Activated CD4-positive, alpha-beta T cell treated with anti-CD3 and anti-CD28 coated beads for 24 hours (primary cell): ENCODE measurements at places on chromosomes 1 and 21.

GRCh38 chr1:94765958-94766357 is 54.2 kb upstream of the SLC44A3 start:
- DNase-seq: no peak

DNA sequence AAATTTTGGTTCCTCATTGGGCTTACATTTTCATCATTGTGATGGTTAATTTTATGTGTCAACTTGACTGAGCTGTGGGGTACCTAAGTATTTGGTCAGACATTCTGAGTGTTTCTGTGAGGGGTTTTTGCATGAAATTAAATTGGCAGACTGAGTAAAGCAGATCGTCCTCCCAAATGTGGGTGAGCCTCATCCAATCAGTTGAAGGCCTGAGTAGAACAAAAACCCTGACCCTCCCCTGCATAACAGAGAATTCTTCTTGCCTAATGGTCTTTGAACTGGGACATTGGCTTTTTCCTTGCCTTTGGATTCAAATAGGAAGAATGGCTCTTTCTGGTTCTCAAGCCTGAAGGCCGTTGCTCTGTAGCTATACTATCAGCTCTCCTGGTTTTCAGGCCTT is 59.1 kb upstream of the JUN start:
- DNase-seq: no peak

GRCh38 chr1:113396585-113396984 is 6.3 kb downstream of the MAGI3 start:
- DNase-seq: no peak

DNA sequence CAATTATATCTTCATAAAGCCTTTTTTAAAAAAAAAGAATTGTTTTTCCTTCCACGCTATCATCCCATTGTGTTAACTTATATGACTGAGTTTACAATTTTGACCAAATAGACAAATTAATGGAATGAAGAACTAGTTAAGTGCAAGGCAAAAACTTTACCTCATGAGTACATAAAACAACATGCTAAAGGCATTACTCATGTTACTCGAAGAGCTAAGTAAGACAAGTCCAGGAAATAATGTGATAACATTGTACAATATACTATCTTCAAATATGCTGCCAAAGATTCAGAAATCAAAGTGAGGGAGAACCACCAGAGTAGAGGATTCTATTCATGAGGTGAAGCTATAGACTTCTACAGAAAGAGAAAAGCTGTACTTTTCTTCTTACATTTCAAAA is 24.2 kb upstream of the DYNLT5 start:
- DNase-seq: no peak

GRCh38 chr1:87226341-87226760 is 102.3 kb upstream of the LMO4 start:
- no peak for DNase-seq

DNA sequence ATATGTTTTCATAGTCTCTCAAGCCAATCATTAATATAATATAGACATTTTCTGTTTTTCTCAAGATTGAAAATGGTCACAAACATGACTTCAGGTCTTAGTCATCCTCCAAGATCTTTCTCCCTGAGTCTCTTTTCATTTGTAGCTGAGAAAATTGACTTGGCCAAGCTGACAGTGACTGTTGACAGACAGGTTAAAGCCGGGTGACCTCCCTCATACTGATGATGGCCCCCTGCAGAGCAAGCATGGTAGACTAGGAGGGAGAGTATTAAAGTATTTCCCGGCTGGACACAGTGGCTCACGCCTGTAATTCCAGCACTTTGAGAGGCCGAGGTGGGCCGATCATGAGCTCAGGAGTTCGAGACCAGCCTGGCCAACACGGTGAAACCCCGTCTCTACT is 6.8 kb upstream of the KIAA1614 start:
- no peak for DNase-seq

DNA sequence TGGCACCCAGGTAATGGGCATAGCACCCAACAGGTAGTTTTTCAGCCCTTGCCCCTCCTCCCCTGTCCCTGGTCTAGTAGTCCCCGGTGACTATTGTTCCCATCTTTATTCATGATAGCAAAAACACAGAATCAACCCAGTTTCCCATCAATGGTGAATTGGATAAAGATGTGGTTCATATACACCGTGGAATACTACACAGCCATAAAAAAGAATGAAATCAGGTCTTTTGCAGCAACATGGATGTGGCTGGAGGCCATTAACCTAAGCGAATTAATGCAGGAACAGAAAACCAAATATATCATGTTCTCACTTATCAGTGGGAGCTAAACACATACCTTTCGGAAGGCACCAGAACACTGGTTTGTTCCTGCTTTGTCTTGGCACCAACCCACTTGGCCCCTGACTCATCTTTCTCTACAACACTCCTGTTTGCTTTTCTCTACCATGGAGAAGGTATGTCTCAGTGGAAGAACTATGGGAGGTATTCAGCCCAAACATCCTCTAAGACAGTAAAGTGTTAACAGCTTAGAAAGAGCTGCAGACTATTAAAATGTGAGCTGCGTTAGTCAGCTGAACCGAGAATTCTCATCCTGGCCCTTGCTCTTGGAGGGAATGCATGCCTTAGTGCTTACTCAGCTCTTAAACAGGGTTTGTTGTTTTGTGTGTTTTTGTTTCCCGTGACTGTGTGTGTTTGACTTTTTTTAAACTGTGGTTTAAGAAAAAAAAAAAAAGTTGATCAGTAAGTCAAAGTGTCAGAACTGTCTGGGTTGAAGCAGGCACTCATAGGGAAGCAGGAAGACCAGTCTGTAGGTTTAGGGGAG is 203.0 kb downstream of the TOMM20 start:
- no peak for DNase-seq

GRCh38 chr1:184032930-184033418 is 4.6 kb downstream of the COLGALT2 start:
- no peak for DNase-seq

- no peak for DNase-seq
Observed at GRCh38 chr1:169110236-169110635, 3.7 kb downstream of the ATP1B1 start.

DNA sequence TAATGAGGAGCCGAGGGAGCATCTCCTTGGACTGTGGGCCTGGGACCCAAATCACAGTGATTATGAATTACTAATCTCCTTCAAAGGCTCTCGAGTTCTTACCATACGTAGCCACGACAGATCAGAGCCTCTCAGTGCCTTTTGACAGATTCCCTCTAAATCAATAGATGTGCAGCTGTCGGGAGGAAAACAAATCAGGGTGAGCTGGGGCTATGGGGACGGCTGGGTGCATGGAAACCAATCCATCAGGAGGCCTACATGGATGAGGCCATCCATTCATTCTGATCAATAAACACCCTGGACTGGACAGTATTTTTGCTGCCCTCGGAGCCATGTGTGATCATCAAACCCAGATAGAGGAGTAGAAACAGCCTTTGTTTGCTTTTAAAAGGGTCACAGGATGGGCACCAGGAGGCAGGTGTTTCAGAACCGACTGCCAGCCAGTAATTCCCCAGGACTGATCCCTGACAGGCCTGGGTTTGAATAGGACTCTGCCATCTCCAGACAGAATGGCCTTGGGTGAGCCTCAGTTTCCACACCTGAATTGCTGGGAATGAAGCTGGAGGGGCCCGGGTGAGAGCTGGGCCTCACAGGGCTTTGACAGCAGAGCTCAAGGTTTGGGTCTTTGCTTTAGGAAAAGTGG is 532.8 kb downstream of the MATN1 start:
- DNase-seq: no peak

DNA sequence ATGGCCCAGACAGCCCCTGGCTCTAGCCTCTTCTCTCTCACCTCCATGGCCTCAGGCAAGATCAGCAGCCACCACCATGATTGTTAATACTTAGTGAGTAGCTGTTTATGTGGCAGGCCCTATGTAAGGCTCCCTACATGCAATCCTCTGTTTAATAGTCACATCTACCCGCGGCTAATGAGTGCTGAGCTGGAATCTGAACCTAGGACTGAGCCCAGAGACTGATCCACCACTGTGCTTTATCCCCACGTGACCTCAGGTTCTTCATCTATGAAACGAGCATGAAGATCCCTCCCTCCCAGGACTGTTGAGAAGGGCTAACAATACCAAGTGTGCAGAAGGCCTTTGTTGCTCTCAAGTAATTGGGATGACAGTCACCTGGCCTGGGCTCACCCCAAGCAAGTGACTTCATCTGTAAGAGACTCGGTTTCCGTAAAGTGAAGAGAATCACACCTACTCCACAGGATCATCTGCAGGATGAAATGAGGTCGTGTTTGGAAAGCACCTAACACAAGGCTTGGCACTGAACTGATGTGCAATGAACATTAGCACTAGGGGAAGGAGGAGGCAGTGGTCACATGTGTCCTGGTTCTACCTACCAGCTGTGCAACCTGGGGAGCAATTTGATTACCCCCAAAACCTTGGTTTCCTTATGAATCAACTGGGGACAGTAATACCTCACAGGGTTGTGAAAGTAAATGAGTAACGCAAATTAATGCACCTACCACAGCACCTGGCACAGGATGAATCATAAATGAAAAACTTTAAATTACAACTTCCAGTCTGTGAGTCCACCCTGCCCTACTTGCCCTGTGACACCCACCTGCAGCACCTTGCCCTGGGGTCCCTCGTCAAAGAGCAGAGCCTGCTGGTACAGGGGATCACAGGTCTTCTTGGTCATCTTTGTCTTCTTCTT is 37.2 kb downstream of the RIMS3 start:
- DNase-seq: no peak

DNA sequence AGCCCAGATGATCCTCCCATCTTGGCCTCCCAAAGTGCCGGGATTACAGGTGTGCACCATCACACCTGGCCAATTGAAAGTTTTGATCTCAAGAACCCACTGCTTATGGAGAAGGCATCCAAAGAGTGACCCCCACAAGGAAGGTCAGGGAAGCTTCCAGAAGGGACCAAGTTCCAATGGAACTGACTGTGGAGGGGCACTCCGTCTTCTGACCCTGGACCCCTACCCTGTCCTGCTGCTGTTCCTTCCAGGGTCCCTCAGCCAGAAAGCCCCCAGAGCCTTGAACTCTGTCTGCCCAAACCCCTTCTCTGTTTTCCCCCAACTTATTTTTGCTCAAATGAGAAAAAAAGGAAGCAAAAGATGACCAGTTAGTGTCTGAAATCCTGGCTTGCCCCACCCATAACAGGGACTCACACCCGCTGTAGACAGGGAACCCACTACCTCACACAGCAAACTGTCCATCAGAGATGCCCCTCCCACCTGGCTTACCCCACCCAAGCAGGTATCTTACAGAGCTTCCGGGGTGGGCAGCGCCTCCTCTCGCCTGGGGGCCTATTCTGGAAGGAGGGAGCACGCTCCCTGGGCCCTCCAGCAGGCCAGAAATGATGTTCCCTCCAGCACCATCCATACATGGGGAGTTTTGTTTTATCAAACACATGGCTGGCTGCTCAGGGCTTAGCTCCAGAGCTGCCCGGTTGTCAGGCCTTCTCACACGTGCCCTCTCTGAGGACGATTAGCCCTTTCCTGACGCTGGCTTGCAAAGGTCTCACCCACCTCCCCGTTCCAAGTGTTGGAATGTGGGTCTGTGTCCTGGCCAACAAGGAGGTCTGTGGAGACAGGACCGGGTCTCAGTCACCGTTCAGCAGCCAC is 3.1 kb upstream of the WNT3A start:
- no peak for DNase-seq

- DNase-seq: no peak
Observed at GRCh38 chr1:67627906-67628305, 57.1 kb upstream of the GADD45A start.

DNA sequence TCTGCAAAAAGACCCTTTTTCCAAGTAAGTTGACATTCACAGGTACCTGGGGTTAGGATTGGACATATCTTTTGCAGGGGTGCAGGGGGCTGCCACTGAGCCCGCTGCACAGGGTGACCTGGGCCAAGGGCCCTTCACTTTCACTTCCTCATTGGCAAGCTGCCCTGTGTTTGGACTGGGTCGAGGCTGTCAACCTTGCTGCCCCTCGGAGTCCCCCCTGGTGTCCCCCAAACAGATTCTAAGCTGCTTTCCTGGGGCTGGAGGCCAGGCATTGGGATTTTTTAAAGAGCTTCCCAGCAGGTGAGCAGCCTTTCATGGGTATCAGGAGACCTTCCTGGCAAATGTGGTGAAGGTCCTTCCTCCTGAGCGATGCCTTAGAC is 7.9 kb upstream of the UMODL1 start:
- no peak for DNase-seq

GRCh38 chr1:211621447-211622198 is 42.7 kb upstream of the SLC30A1 start:
- DNase-seq: no peak

- no peak for DNase-seq
Observed at GRCh38 chr1:56436912-56437417, 142.4 kb downstream of the PLPP3 start.

- no peak for DNase-seq
Observed at GRCh38 chr1:12622506-12622905, 4.5 kb upstream of the DHRS3 start.

DNA sequence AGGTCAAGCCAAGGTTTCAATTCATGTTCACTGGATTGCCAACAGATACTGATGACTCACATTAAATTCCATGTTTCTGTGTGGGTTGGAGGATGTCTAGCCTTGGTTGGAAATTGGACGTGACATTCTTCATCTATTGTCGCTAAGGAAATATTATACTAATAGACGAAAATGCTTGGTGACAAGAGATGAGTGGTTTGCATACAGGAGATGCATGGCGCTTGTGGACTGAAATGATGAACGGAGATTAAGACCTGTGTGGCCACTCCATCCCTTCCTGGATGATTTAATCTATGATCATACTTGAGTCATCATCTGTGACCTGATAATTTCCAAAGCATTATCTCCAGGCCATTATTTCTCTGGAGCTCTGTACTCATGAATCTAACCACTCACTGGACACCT is 97.0 kb upstream of the CD34 start:
- DNase-seq: no peak

GRCh38 chr1:39413902-39414528 is 77.4 kb upstream of the BMP8A start:
- no peak for DNase-seq

DNA sequence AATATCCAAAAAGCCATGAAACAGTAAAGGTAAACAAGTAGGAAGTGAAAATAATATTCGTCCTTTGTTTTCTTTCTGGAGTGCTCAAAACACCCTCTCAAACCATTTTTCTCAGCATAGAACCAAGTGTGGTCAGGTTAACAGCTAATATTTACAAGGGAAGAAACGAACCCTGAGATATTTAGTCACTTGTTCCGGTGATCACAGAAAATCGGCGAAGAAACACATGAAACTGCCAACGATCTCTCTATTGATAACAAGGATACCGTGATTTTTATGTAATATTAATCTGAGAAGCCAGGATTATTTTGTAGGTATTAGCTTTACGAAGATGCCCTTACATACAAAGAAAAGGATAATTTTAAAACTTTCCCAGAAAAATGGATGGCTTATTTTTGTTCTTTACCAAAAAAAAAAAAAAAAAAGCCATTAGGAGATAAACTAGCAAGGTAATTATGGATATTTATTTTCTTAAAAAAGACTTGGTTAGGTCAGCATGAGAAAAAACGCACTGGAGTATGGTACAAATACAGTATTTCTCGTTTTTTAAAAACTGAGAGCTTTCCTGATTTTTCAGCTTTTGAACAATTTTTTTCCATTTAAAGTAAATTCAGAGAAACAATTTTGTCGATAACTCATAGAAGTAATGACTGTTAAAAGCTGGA is 107.3 kb upstream of the HNRNPU start:
- no peak for DNase-seq
